ENCODE measurements at places on chromosomes 2 and 18.

- DNase-seq = no peak
These were observed 11.4 kb upstream of the LRATD1 start for GRCh38 chr2:14621114-14621513.

DNA sequence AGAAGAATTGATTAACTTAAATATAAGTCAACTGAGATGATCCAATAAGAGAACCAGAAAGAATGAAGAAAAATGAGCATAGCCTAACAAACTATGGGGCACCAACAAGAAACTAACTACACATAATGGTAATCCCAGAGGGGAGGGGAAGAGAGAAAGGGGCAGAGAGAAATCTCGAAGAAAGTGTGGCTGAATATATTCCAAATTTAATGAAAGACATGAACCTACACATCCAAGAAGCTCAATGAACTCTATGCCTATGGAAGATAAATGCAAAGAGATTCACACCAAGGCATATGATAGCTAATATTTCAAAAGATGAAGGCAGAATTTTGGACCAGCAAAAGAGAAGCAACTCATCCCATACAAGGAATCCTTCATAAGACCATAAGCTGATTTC is 649.2 kb downstream of the ZEB2 start:
- DNase-seq = no peak

GRCh38 chr2:148048475-148049221 is 27.8 kb downstream of the MBD5 start:
- peak; percentile 56 for DNase-seq

GRCh38 chr2:218296847-218297246 is 4.5 kb upstream of the TMBIM1 start:
- DNase-seq = no peak

DNA sequence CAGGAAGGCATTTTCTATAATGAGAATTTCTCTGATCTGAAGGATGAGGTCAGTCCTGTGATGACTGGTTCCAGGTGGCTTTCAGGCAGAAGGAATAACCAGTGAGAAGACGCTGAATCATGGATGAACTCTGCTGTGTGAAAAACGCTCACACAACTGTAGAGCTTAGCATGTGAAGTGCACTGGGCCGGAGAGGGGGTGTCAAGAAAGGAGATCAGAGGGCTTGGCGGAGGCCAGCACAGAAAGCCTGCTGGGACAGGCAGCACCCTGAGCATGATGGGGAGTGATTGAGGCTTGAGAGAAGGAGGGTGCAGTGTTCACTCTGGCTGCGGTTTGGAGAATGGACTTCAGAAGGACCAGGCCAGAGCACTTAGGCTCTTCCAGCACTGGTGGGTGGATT is 236.5 kb downstream of the TPGS2 start:
- peak; percentile 27 for DNase-seq

DNA sequence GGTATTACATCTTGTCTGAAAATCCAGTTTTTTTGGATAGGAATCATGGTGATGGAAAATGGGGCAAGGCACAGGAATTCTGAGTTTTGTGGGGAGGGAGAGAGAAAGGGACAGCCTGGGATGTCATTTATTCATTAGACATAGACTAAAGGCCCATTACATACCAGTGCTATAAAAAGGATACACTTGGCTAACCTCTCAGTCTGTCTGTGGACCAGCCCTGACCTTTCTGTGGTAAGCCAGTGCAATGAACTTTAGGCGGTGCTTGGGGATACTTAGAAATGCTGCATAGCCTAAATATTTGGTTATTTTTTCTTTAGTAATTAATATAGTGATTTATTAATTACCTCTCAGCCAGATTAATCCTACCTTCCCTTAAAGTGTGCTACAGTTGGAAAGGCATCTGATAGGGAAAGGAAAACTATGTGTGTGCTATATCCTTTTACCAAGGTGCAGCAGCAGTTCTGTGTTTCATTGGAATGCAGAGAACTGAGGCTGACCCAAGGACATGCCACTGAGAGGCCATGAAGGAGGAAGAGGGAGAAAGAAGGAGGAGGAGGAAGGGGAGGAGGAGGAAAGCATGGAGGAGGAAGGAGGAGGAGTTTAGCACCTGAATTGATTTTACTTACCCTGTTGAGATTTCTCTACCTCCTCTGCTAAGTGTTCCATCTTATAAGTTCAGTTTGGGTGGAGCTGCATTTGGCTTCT is 37.5 kb downstream of the KCNS3 start:
- DNase-seq = no peak

DNA sequence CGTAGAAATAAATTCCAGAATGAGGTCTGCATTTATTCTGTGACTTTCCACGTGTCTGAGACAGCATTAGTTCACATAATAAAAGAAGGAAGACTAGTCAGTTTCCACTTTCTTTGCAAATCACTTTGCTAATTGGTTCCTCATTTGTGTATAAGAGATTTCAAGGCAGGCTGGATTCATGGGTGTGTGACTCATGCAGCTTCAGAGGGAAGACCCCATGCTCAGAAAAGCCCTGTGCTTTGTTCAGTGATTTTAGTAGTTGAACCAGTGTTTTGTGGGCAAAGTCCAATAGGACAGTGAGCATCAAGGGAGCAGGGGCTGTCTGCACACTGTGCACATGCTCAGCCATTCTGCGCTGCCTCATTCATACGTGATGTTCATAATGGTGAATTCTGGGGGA is 297.8 kb downstream of the DLGAP1 start:
- DNase-seq = no peak

DNA sequence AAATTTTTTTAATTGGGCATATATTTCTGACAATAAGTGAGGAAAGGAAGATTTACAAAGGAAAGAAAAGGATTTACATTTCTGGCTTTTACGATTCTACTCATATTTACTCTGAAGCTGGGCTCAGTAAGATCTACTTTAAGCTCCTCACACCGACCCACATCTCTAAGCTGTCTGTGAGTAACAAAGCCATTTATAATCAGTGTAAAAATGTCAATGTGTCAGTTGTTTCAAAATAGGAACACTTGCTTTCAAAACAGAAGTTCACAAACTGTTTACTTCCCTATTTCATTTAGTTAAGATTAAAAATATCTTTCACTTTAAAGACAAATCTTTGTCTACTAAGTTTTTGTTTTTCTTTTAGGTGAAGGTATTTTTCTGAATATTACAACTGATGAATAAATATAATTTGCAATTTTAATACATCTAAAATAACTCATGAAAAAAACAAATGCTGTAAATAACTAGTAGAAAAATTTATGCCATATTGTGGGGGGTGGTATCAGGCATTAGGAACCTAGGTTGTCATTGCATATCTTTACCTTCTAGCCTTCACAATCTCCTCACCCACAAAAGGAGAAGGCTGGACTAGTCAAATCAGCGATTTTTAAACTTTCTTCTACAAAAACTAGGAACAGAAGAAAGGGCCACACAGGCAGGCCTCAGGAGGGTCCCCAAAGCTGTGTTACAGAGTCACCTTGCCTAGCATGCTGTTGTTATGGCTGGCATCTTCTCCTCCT is 64.5 kb downstream of the TMEM131 start:
- no peak for DNase-seq

DNA sequence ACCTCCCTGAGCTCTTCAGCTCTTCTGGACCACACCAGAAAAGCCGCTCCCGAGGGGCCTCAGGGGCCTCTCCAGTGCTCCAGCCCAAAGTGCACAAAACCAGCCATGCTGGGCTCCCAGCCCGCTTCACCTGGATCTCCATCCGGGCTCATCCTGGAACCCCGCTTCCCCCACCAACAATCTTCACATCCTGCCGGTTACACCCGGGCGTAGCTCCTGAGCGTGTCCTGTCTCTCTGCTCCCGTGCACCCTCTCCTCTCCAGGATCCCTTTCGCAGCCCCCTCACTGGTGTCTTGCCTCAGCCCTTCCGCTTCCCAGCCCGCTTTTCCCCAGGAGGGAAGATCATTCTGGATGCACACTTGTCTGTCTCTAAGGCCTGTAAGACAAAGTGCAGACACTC is 123.7 kb upstream of the GLI2 start:
- no peak for DNase-seq

DNA sequence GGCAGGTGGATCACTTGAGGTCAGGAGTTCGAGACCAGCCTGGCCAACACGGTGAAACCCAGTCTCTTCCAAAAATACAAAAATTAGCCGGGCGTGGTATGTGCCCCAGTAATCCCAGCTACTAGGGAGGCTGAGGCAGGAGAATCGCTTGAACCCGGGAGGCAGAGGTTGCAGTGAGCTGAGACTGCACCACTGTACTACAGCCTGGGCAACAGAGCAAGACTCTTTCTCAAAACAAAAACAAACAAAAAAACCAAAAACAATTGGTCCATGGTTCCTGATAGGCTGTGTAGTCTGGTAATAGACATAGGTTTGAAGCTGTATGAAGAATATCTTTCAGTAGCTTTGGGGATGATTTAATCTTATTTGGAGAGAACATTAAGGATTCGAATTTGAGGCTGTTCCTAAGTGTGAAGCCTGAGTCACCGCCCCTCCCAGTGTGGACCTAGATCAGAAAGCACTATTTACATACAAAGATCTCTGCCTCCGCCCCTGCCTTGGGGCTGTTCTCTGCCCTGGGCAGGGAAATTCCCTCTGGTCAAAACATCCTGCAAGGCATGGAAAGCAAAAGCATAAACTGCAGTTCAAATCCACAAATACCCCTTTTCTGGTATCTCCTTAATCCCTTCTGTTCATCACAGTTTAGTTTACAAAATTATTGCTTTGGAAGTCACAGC is 52.8 kb upstream of the PMAIP1 start:
- peak; percentile 85 for DNase-seq

GRCh38 chr2:120703330-120703994 is 32.2 kb upstream of the GLI2 start:
- DNase-seq = peak; percentile 58

DNA sequence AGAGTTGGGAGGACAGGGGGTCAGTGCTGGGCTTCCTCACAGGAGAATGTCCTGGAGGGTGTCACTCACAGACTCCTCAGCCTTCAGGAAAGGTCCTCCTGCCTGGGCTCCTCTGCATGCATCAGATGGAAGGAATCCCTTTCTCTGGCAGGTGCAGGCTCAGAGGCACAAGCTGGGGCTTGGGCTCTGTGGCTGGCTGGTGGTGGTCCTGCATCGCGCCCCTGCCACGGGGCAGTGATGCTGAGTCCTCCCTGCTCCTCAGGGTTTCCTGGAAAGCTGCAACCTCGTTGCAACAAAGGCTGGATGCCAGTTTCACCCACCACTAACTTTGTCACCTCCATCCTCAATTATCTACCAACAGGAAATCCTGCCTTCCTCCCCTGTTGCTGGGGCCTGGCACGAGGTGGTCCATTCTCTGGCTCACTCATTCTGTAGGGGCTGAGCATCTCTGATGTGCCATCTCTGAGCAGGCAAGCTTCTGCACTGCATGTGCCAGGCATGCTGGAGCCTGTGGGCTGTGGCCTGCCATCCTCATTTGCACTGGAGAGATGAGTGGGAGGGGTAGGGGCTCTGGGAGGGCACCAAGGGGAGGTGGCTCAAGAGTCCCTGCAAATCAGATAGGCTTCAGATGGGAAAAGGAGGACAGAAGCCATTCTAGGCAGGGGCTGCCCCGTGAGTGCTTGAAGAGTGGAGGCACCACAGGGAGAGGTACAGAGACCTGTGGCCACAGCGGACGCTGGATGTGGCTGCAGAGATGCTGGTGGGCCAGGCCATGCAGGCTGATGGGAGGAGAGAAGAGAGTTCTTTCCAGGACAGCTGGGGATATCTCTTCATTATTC is 272.6 kb upstream of the HS6ST1 start:
- no peak for DNase-seq

DNA sequence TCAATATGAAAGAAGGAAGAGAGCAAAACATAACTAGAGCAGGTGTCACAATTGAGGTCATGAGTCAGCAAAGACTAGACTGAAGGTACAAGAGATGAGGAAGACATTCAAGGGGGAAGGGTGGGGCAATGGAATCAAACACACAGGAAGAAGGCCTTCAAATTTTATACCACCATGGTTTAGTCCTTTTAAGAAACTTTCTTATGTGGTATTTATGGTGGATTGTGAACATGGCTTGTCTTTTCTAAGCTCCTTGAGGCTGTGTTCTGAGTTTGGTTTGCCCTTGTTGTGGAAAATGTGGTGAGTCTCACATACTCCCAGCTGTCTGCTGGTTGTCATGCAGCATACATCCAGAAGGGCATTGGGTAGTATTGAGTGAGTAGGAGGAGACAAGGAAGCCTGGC is 62.1 kb downstream of the NABP1 start:
- peak; percentile 27 for DNase-seq

DNA sequence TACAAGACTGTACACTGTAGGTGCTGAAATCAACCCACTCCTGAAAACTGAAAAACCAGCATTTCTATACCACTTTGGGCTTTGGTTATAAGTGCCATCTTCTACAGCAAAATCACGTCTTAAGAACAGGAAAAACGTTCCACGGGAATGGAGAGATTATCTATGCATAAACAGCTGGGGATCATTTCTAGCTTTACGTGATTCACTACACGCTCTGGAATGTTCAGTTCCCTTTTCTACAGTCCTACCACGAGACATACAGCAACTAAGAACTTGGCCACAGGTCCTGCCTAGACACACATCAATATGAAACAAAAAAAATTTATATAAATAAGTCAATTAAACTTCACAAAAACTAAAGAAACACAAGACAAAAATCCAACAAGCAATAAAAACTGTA is 3.6 kb downstream of the CXCR4 start:
- DNase-seq = no peak

DNA sequence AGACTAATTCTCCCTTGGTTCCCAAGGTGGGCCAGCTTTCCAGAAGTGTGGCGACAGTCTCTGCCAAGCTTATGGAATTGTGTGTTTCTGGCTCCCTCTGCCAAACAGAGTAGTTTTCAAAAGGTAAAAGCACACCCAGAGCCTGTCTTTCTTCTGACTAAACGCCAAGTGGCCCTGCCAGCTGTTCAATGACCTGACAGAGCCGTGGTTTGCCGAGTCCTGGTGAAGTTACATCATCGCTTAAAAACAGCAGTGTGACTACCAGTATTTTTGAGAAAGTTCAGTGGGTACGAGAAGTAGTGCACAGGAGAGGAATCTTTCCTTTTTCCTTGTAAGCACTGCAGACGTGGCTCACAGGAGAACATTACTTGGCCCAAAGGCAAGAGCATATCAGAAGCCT is 1.9 kb downstream of the PER2 start:
- DNase-seq = peak; percentile 72

DNA sequence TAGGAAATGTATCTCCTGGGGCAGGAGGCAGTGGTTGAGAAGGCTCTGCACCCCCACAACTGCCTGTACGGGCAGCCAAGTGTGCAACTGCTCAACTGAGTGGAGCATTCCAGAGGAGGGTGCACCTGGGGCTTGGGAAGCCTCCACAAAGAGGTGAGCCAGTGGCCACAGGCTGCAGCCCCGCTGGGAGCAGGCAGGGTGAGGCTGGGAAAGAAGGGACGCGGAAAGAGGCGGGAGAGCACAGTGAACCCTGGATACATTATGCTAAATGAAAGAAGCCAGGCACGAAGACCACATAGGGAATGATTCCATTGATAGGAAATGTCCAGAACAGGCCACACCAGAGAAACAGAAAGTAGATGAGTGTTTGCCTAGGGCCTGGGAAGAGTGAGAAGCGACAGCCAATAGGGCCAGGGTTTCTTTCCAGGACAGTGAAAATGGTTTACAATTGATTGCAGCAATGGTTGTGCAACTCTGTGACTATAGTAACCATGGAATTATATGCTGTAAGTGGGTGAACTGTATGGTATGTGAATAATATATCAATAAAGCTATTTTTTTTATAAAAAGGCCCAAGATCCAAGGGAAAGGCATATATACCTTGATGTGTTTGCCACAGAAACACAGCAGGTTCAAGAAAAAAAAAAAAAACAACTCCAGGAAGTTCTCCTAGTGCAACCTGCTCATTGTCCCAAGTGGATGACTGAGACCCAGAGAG is 82.4 kb downstream of the DDX1 start:
- DNase-seq = peak; percentile 71

GRCh38 chr18:73948497-73948896 is 199.1 kb downstream of the FBXO15 start:
- DNase-seq = peak; percentile 37

Measured in iris pigment epithelial cell (primary cell).